Upper lobe of left lung (tissue), 6 donors: ENCODE measurements at places on chromosomes 6 and 20.

DNA sequence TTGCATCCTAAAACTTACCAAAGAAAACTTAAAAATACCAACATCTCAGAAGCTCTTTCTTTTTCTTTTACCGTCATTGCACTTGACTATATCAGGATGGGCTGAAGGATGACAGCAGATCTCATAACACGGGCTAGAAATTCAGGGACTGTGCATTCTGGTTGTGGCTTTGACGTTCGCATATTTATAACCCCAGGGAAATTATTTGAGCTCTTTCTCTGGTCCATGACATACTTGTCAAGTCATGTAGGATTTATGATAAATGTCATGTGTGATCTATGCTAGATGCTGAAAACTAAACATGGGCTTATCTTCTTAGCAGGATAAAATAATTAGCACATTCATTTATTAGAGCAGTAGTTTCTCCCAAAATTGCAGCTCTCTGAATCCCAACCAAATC lies 74.4 kb upstream of the SAMD5 start:
- H3K27me3 ChIP-seq: no peaks in the 10 kb centered on the region
- no peaks in the 10 kb centered on the region for H3K36me3 ChIP-seq
- no peaks in the 10 kb centered on the region for H3K4me1 ChIP-seq
- no peak for DNase-seq

GRCh38 chr20:58945965-58946631 lies 35.0 kb upstream of the NELFCD start:
- no peak overlapping the region for H3K27ac ChIP-seq
- no peak overlapping the region for H3K4me3 ChIP-seq
- no peaks in the 10 kb centered on the region for H3K36me3 ChIP-seq
- DNase-seq: no peak
- H3K27me3 ChIP-seq: no peaks in the 10 kb centered on the region

- H3K27me3 ChIP-seq: no peaks in the 10 kb centered on the region
- H3K36me3 ChIP-seq: no peaks in the 10 kb centered on the region
- H3K4me3 ChIP-seq: no peak overlapping the region
- H3K4me1 ChIP-seq: no peaks in the 10 kb centered on the region
Observed at GRCh38 chr6:79334674-79335073, 100.2 kb upstream of the HMGN3 start.

DNA sequence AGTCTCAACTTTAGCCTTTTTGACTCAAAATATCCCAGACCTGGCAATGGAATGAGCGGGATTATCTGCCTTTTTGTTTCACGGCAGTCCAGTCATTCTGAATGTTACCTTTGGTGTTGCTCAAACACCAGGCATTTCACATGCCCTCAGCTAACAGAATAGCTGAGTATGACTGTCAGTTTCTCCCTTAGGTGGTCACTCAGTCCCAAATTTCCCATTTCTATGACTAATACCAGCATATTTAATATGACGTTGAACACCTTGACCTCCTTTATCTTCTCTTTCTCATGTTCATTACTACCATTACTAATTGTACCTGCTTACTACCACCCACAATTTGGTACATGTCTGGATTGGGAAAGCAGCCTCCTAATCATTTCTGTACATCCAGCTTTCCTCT lies 65.2 kb downstream of the EDN1 start:
- DNase-seq: no peak
- no peaks in the 10 kb centered on the region for H3K4me1 ChIP-seq
- H3K36me3 ChIP-seq: no peaks in the 10 kb centered on the region
- H3K27ac ChIP-seq: no peak overlapping the region
- no peaks in the 10 kb centered on the region for H3K27me3 ChIP-seq
- no peak overlapping the region for H3K4me3 ChIP-seq

DNA sequence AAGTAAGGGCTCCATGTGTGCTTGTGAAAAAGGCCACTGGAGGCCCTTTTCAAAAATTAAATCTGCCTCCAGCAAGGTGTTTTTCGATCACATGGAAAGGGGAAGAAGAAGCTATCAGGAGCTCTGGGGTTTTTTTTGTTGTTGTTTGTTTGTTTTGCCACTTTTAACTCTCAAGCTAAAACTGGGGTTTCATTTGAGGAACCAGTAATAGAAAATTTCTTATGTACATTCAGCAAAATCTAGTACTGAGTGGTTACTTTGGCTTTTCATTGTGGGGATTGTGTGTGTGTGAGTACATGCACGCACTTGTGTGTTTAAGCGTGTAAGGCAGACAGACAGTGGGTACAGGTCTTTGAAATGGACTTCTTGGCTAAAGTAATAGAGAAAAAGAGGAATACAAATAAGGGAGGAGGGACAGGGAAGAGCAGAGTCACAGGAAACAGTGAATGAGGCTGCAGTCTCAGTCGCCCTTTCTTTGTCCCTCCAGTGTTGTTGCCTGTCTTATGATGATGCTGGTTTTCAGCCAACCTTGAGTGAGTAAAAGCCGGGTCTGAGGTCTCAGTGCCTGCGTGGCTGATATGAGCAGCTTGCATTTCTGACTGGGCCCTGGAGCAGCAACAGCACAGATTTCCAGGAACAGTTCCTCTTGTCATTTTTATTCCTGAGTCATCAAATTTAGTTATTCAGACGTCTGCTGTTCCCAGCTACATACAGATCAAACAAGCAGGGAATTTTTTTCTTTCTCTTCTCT lies 26.2 kb downstream of the SLC16A10 start:
- H3K27me3 ChIP-seq: no peaks in the 10 kb centered on the region
- DNase-seq: peak; percentile 59
- no peak overlapping the region for H3K4me3 ChIP-seq
- H3K27ac ChIP-seq: peak overlapping the region; percentile 57

GRCh38 chr6:3426927-3427686 lies 29.7 kb downstream of the SLC22A23 start:
- no peaks in the 10 kb centered on the region for H3K27me3 ChIP-seq
- H3K27ac ChIP-seq: no peak overlapping the region
- no peaks in the 10 kb centered on the region for H3K36me3 ChIP-seq
- H3K4me1 ChIP-seq: no peaks in the 10 kb centered on the region
- no peak overlapping the region for H3K4me3 ChIP-seq
- no peak for DNase-seq

GRCh38 chr6:897528-898207 lies 204.7 kb upstream of the EXOC2 start:
- peaks cover 11% of the 10 kb centered on the region for H3K4me1 ChIP-seq
- no peak overlapping the region for H3K27ac ChIP-seq
- no peaks in the 10 kb centered on the region for H3K27me3 ChIP-seq
- H3K4me3 ChIP-seq: no peak overlapping the region

DNA sequence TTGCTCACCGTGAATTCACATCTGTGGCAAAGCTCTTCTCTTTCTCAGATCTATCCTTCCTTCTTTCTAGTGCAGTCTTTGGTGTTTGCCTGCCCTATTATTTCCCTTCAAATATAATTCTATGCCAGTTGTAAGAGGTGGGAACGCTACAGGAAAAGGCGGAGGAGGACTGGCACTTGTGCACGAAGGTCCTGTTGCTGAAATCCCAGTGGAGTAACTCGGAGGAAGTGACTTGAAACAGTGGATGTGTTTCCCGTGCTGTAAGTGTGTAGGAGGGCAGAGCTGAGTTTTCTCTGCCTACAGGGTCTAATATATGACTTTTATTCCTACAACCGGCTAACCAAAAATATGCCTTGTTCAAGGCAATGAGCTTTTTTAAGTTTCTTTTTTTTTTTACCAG lies 754.8 kb downstream of the QKI start:
- H3K4me1 ChIP-seq: no peaks in the 10 kb centered on the region
- DNase-seq: no peak
- no peak overlapping the region for H3K27ac ChIP-seq
- no peaks in the 10 kb centered on the region for H3K36me3 ChIP-seq
- no peak overlapping the region for H3K4me3 ChIP-seq
- no peaks in the 10 kb centered on the region for H3K27me3 ChIP-seq

DNA sequence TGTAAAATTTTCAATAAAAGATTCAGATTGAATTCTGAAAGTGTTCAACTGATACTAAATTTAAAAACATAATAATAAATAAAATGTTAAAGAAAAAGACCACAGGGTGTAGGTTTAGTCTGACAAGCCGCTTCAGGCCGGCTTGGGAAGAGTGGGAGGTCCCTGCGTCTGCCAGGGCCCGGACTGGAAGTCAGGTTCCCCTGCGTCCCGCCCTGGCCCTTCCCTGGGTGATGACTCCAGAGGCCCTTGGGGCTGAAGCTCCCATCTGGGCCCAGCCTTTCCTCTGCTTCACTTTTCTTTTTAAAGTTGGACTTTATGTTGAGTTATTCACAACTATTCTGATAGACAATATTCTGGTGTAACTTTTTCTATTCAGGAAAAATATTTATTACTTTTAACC lies 93.3 kb downstream of the SMOC2 start:
- H3K4me3 ChIP-seq: no peak overlapping the region
- DNase-seq: no peak
- H3K27ac ChIP-seq: no peak overlapping the region
- no peaks in the 10 kb centered on the region for H3K4me1 ChIP-seq
- H3K36me3 ChIP-seq: no peaks in the 10 kb centered on the region

GRCh38 chr20:57003012-57003411 lies 263.4 kb downstream of the BMP7 start:
- H3K27ac ChIP-seq: no peak overlapping the region
- no peaks in the 10 kb centered on the region for H3K27me3 ChIP-seq
- DNase-seq: no peak
- no peaks in the 10 kb centered on the region for H3K36me3 ChIP-seq

- no peaks in the 10 kb centered on the region for H3K4me1 ChIP-seq
- H3K27me3 ChIP-seq: no peaks in the 10 kb centered on the region
- DNase-seq: no peak
- no peaks in the 10 kb centered on the region for H3K36me3 ChIP-seq
- no peak overlapping the region for H3K27ac ChIP-seq
Observed at GRCh38 chr6:64847396-64847795, 859.6 kb downstream of the EYS start.

GRCh38 chr20:8408587-8409307 lies 276.7 kb downstream of the PLCB1 start:
- no peaks in the 10 kb centered on the region for H3K27me3 ChIP-seq
- no peaks in the 10 kb centered on the region for H3K36me3 ChIP-seq
- no peaks in the 10 kb centered on the region for H3K4me1 ChIP-seq
- DNase-seq: no peak
- no peak overlapping the region for H3K4me3 ChIP-seq

GRCh38 chr6:45783716-45784115 lies 231.9 kb downstream of the CLIC5 start:
- no peak for DNase-seq
- H3K36me3 ChIP-seq: no peaks in the 10 kb centered on the region
- no peak overlapping the region for H3K27ac ChIP-seq

DNA sequence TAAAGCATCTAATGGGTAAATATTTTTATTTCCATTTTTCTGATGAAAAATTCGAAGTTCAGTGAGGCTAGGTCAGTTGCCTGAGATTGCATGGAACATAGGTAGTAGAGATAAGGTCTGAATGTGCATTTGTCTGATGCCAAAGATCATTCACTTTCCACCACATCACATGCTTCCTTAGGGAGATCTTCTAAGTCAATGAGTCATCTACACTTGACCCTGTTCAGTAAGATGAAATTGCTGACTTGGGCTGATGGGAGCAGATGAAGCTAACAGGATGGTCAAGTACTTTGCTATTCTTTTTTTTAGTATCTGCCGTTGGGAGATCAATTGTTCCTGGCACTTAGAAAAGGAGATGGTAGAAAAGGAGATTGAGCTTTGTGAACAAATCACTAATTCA lies 511.3 kb downstream of the PHF3 start:
- no peaks in the 10 kb centered on the region for H3K36me3 ChIP-seq
- no peak overlapping the region for H3K27ac ChIP-seq
- no peaks in the 10 kb centered on the region for H3K27me3 ChIP-seq

DNA sequence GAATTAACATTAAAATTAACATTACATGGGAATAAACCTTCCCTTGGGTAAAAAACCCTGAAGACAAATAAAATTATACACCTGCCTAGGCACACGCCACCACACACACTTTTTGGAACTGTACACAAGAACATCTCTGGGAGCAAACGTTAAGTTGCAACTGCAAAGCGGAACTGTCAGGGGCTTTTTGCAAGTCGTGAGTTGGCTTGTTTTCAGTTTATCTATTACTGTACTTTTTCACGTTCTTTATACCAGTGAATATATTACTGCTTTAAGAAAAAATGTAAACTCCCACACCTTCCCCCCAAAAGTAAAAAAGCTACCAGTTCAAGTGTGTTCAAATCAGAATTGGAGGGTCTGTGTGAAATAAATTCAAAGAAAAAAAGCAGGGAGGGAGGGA lies 65.5 kb upstream of the NFATC2 start:
- no peak for DNase-seq
- H3K36me3 ChIP-seq: peaks cover 23% of the 10 kb centered on the region
- H3K27ac ChIP-seq: no peak overlapping the region
- no peaks in the 10 kb centered on the region for H3K4me1 ChIP-seq
- no peak overlapping the region for H3K4me3 ChIP-seq

DNA sequence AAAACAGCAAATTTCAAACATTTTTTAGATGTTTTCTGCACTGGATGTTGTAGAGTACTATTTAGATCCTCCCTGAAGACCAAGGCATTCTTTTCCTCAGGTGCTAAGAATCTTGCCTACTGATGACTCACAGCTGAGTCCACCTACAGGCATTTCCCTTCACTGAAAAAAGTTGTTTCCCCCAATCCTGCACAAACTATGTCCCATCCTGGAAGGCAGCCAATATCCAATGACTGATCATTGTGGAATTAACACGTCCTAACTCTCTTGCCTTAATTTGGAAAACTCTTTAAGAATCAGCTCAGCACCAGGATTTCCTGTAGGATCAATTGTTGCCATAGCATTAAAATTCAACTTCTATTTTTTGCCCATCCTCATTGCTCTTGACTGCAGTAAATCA lies 268.4 kb upstream of the IRAK1BP1 start:
- no peak for DNase-seq
- no peaks in the 10 kb centered on the region for H3K4me1 ChIP-seq
- H3K36me3 ChIP-seq: no peaks in the 10 kb centered on the region
- no peaks in the 10 kb centered on the region for H3K27me3 ChIP-seq

DNA sequence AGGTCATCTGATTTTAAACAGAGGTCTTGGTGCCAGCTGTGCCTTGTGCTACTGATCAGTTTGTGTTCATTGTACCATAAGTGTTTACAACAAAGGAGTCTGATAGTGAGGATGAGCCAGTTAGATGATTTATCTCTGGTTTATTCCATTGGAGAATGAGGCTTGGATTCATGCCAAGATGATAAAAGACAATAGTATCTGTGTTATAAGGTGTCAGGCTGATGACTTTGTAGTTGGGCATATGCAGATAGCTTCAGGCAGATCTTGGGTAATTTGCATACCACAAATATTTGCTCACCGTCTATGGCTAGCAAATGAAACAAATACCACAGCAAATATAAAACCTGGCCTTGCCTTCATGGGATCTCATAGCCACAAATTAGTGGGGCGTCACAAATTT lies 43.3 kb upstream of the PHACTR2 start:
- H3K27me3 ChIP-seq: no peaks in the 10 kb centered on the region
- no peaks in the 10 kb centered on the region for H3K4me1 ChIP-seq
- H3K4me3 ChIP-seq: no peak overlapping the region
- DNase-seq: no peak
- H3K27ac ChIP-seq: no peak overlapping the region
